Panc1 (cell line): ENCODE measurements at places on chromosomes 1 and 21.

GRCh38 chr1:50667710-50668356 is 244.6 kb upstream of the DMRTA2 start:
- no peak for DNase-seq

GRCh38 chr1:208475951-208476845 is 232.0 kb upstream of the PLXNA2 start:
- no peak for DNase-seq

DNA sequence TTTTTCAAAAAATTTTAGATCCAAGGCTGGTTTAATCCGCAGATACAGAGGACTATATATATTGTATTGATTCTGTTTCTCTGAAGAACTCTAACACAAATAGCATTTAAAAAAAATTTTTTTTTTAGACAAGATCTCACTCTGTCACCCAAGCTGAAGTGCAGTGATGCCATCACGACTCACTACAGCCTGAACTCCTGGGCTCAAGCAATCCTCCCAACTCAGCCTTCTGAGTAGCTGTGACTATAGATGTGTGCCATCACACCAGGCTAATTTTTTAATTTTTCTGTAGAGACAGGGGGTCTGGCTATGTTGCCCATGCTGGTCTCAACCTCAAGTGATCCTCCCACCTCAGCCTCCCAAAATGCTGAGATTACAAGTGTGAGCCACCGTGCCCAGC is 3.0 kb downstream of the ANKRD45 start:
- no peak for DNase-seq

DNA sequence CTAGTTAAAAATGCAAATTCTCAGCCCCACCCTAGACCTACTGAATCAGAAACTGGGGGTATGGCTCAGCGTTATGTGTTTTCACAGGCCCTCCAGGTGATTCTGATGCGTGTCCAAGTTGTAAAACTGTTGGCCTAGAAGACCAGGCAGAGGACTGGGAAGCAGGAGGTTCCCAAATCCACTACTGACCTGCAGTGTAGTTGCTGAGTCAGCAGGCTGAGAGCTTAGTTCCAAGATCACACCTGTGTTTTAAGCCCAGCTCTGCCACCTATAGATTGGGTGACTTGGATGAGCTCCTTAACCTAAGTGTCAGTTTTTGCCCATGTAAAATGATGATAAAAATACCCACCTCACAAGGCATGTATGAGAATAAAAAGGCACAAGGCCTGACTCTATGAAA is 4.1 kb downstream of the GRHL3 start:
- DNase-seq = no peak

- DNase-seq = no peak
Observed at GRCh38 chr1:40770296-40771070, 13.1 kb upstream of the KCNQ4 start.

GRCh38 chr1:92329347-92330129 is 30.7 kb downstream of the RPAP2 start:
- DNase-seq = no peak

- DNase-seq = no peak
Observed at GRCh38 chr1:194821091-194821490, 1634.7 kb upstream of the B3GALT2 start.

GRCh38 chr1:62870148-62870547 is 86.2 kb downstream of the ATG4C start:
- no peak for DNase-seq

GRCh38 chr1:203101813-203102634 is 16.2 kb upstream of the MYOG start:
- DNase-seq = no peak

DNA sequence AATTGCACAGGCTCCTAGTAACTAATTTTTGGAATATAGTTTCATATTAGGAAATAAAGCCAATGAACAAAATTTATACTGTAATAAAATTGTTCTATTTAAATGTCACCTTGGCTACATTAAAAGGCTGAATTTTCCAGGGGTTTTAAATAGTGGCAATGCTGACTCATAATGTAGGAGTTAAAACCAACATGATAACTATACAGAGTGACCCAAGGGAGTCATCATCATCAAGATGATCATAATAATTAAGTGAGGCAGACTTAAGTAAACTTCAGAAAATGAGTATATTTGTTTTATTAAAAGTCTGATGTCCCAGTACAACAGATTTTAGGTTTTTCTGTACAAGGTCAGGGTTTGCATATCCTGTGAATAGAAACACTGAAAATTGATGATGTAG is 183.4 kb downstream of the PLPPR4 start:
- no peak for DNase-seq

DNA sequence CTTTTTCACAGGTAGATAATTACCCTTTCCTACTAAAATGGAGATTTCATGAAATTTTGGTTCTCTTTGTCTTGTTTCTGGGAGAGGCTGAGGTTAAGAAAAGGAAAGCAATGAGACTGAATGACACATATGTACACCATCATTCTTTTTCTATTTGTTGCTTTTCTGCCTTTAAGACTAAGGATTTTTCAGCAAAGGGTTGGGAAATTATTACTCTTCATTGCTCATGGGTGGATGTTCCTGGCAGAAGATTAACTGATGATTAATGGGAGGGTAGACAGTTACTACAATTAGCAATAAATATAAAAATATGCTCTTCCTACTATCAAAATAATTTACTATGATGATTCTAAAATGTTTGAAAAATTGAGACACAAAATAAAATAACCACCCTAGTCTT is 316.5 kb upstream of the USP24 start:
- no peak for DNase-seq

GRCh38 chr21:26441149-26441548 is 131.9 kb downstream of the CYYR1 start:
- no peak for DNase-seq

GRCh38 chr1:119613769-119614720 is 34.0 kb downstream of the ZNF697 start:
- DNase-seq = peak; percentile 69

- DNase-seq = no peak
Observed at GRCh38 chr1:119573886-119574285, 66.9 kb downstream of the HSD3B1 start.

DNA sequence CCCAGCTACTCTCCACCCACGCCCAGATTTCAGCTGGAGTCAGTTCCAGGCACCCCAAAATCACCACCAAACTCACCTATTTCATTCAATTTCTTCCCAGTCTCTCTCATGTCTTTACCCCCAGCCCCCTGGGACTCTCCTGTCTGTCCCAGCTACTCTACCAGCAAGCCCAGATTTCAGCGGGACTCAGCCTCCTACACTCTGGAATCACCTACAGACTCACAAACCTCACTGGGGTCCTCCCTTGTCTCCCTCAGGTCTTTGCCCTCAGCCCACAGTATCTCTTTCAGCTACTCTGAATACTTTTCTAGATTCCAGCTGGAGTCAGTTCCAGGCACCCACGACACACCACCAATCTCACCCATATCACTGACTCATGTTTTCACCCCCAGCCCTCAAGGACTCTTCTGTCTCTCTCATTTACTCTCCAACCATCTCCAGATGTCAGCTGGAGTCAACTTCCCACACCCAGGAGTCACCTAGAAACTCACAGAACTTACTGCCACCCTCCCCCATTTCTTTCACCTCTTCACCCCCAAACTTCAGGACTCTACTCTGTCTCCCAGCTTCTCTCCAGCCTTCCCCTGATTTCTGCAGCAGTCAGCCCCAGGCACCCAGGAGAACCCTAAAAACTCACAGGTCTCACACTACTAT is 1529.3 kb upstream of the TPTE start:
- peak; percentile 56 for DNase-seq

DNA sequence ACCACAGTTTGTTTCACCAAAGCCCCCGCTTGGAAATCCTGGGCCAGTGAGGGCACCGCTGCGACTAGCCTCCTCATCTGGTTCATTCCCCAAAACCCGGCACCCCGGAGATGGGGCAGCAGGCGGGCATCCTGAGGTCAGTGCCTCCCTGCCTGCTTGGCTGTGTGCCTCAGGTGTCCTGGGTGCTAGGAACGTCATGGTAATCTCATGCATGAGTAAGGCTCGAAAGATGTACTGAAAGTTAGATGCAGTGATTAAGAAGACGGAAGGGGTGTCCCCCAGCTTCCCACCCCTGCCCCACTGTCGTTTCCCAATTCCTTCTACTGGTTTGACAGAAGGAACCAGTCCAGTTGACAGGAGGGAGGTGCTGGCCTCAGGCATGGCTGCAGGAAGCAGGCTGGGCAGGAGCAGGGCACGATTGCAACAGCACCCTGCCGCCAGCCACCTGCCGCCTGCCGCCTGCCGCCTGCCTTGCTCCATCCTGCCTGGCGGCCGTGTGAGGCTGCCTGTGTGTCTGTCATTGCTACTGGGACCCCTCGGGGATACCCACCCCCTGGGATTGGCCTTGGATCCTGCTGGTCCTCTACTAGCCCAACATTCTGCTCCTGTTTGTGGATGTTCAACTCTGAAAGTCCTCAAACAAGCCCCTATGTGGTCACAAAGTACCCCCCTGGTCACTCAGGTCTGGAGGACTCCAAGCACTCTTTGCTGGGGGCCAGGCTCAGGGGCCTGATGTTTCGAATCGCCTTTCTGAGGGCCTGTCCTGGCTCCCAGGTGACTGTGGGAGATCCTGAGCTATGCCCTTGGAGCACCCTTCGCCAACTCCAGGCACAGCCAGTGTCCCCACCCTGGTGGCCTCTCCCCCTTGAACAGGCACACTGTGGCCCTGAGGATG is 73.0 kb upstream of the IFFO2 start:
- DNase-seq = no peak

- DNase-seq = no peak
Observed at GRCh38 chr1:53148123-53148522, 5.7 kb upstream of the SLC1A7 start.

- no peak for DNase-seq
Observed at GRCh38 chr1:212428496-212428895, 4.2 kb upstream of the NENF start.

DNA sequence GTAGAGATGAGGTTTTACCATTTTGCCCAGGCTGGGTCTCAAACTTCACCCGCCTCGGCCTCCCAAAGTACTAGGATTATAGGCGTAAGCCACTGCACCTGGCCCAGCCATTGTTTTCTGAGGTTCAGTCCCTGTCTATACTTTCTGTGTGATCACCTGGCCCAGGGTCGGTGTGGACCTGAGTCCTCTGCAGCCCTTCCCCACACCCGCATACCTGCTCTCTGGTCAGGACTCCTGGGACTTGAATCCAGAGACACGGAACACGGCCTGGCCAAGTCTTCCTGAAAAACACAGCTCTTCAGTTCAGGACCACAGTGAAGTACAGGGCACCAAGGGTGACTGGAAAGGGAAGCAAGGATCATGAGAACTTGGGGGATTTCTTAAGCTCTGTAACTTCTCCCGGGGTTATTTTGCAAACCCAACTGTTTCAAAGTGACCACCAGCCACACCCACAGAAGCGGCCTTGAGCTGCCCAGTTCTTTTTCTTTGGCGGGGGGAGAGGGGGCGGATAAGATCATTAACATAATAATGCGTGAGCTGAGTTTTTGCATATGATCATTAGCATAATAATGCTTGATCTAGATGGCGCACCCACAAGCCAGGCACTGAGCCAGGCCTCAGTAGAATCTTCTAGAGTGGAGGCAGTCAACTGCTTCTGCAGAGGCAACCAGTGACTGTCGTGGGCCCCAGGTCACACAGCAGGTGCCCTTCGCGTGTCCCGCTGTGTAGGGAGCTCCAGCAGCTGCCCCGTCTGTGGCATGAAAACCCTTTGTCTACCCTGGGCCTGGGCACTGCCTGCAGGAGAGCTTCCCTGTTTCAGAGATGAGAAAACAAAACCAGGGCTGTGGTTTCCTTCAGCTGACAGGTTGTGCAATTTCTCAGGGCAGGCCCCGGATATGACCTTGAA is 1.7 kb upstream of the NADK start:
- no peak for DNase-seq

- DNase-seq = no peak
Observed at GRCh38 chr1:173545688-173546087, 57.2 kb downstream of the SLC9C2 start.

DNA sequence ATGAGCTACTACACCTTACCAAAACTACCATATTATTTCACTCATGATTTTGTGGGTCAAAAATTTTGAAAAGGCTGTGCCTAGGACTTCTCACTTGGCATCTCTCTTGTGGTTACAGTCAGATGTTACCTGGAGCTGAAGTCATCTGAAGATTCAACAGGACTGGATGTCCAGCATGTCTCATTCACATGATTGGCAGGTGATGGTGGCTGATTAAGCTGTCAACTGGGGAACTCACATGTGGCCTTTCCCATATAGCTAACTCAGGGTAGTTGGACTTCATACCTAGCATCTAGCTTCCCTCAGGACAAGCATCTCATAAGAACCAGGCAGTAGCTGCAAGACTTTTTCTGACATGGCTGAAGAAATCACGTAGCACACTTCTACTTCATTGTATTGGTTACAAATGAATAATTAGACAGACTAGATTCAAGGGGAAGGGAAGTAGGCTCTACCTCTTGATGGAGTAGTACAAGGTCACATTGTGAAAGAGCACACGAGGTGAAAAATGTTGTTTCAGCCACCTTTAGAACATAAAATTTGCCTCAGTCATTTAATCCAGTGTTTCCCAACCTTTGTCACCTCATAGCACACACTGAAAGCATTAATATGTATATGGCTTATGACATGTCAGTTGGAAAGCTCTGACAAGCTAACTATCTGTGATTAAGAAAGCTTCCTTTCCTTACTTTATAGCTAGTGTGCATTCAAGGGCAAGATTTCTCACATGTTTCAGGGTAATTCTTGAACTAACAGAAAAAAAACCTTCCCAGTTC is 68.0 kb upstream of the PTGFRN start:
- no peak for DNase-seq

GRCh38 chr1:100077531-100077930 is 55.2 kb downstream of the SASS6 start:
- no peak for DNase-seq

- DNase-seq = no peak
Observed at GRCh38 chr1:209710093-209710492, 5.4 kb downstream of the HSD11B1 start.

DNA sequence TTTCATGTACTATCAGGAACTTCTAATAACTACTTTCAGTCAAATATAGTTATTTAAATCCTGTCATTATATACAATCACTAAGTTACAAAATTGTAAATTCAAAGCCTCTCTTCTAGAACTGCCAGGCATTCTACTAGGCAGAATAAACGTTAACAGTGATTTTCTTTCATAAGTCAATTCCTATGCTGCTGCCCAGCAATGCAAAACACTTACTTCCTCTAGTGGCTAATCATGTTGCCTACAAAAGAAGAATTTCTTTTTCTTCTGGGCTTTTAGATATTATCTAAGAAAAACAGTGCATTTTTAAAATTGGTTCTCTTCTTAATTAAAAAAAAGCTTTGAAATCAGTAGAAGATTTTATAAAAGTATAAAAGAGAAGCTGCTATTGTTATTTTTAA is 509.8 kb upstream of the ADAMTS5 start:
- DNase-seq = no peak

- no peak for DNase-seq
Observed at GRCh38 chr1:39576016-39576657, 453 bp downstream of the PABPC4 start.
